Neural crest cell (in vitro differentiated cells): ENCODE measurements at places on chromosomes 4 and X.

- no peak for DNase-seq
These were observed 118.7 kb upstream of the ANXA3 start for GRCh38 chr4:78432896-78433295.

- no peak for DNase-seq
These were observed 49.9 kb downstream of the FAM114A1 start for GRCh38 chr4:38917481-38918025.

DNA sequence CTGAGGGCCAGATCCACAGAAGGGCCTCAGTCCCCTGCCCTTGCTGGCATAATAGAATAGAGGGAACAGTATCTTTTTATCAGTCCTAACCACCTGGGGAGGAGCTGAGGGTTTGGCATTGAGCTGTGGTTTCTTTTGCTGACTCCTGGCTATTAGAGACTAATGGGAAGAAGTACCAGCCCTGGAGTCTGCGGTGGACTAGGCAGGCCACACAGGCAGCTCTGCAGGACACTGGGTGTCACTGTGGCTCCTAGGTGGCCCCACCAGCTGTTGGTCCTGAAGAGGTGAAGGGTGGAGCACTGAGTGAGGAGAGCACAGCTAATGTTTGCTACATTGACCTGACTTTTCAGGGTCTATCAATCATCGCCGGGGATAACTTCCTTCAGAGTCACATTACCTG, 52.8 kb upstream of the GPC4 start:
- DNase-seq = no peak

DNA sequence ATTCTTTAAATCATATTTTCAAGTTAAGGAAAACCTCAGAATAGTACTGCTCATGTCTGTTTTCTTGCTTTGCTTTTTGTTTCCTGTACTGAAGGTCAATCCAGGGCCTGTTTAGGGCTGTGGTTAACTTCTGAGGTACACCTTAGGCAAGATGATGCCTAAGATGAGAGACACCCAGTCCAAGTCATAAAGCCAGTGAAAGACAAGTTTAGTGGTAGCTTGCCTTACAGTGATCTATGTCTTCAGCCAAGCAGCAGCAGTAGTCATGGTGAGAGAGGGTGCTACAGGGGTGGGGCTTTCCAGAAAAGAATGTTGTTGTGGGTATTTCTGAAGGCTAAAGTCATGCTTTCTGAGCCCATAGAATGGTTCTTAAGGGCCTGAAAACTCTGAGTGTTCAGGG, 173.7 kb downstream of the VSIG4 start:
- no peak for DNase-seq

DNA sequence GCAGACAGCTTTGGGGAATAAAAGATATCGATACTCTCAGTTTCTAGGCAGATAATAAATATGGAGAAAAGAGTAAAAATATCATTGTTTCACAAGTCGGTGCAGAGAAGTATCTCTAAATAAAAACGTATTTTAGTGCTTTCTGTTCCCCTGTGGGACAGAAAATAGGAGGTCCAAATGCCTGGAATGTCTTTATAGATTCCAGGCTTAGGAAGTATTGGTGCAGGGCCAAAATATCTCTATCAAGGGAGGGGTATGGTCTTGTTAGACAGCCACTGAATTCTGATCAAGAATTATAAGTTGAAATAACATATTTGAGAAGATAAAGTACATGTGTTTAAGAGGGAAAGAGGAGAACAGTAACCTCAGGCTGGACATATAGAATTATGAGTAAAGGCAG, 596.4 kb downstream of the PCDH18 start:
- DNase-seq = no peak

- DNase-seq = no peak
These were observed 31.1 kb downstream of the FGFRL1 start for GRCh38 chr4:1042352-1043055.

- no peak for DNase-seq
These were observed 8.9 kb downstream of the MSANTD1 start for GRCh38 chr4:3257556-3258482.

- peak; percentile 52 for DNase-seq
These were observed 496 bp downstream of the FBXO8 start for GRCh38 chr4:174282836-174283506.

- no peak for DNase-seq
These were observed 68.8 kb upstream of the ARHGAP24 start for GRCh38 chr4:85406185-85406584.

DNA sequence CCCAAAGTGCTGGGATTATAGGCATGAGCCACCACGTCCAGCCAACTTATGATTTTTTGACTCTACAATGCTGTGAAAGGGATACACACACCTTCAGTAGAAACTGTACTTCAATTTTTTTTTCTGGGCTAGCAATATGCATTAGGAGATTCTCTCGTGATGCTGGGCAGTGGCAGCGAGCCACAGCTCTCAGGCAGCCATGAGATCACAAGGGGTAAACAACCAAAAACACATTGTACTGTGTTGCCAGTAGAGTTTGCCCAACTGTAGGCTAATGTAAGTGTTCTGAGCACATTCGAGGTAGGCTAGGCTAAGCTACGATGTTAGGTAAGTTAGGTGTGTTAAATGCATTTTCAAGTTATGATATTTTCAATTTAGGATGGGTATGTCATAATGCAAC, 25.7 kb downstream of the RAB33A start:
- no peak for DNase-seq

- no peak for DNase-seq
These were observed 276.8 kb downstream of the FBXW7 start for GRCh38 chr4:152258804-152259708.

DNA sequence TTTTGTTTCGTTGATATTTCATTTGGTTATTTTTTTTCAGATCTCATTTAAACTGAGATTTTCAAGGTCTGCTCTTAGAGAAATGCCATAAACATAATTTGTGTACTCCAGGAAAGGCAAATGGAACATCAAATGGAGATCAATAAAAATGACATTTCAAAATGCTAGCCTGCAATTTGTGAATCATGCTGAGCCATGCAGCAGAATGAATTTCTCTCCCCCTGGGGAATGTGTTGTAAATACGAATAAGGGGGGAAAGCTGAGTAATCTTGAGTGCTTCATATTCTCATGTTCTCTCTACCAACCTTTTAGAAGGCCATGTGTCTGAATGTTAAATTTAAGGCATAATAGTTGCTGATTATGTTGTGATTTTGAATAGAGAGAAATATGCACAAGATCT, 7.8 kb downstream of the ZCCHC4 start:
- no peak for DNase-seq

DNA sequence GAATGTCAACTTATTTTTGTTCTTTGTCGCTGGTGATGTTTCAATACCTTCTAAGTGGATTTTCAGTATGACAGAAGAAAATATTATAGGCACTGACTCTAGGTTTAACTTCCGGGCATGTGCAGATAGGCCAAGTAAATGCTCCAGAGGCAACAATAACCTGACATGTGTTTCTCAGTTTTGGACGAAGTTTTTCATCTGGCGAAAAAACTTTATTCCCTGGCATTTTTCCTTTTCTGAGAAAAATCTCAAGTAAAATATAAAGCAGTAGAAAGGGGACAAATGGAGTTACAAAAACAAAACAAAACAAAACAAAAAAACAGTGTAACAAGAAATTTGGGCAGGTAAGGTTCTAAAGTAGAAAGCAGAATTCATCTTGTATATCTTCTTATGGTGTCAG, 173.5 kb downstream of the ANTXR2 start:
- DNase-seq = no peak

- no peak for DNase-seq
These were observed 39.7 kb downstream of the ANAPC10 start for GRCh38 chr4:145058256-145058655.

DNA sequence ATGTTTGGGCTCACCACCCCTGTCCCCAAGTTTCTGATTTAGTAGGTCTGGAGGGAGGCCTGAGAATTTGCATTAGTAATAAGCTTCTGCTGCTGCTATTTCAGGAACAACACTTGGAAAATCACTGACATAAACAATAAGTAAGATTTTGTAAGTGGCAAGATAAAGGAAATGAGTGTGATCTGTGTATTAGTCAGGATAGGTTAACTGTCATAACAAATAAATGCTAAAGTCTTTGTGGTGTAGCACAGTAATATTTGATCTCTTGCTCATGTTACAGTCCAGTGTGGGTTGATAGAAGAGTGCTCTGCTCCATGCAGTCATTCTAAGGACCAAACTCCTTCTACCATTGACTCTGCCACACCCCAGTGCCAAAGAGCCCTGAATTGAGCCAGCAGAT, 67.0 kb downstream of the NHS start:
- DNase-seq = no peak

DNA sequence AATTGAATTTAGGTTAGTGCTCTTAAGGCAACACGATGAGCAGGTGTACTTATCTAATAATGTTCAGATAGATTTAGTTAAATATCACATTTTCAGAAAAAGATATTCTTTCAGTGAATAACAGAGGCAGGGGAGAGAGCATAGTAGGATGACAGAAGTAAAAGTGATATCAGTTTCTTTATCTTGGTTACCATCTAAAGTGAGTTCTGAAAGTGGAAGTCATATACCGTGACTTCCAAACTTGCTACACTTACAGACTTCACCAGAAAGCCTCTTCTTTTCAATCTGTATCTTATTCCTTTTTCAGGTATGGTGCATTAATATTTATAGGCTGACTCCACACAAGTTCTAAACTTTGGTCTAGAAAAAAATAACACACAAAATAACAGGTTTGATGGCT, 124.9 kb downstream of the POU4F2 start:
- DNase-seq = no peak

DNA sequence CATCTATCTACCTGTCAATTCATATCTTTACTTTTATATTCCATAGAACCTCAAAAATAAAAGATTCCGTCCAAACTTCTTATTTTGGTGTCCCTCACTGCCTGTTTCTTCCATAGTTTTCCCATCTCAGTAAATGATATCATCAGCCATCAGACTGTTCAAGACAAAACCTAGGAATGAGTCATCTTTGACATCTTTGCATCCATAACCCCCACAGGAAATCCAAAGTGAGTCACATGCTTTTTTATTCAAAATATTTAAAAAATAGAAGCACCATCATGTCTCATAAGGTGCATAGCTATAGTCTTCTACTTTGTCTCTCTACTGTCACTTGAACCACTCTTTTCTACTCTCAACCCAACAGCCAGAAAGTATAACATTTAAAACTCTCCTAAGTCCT, 29.9 kb upstream of the CXXC4 start:
- no peak for DNase-seq

GRCh38 chr4:159778298-159778697, 675.4 kb downstream of the RAPGEF2 start:
- DNase-seq = no peak

GRCh38 chrX:153635788-153636668, 11.0 kb upstream of the DUSP9 start:
- no peak for DNase-seq

- DNase-seq = no peak
These were observed 216.5 kb upstream of the AADAT start for GRCh38 chr4:170306208-170306607.

GRCh38 chr4:155487210-155487609, 110.4 kb upstream of the MAP9 start:
- no peak for DNase-seq

DNA sequence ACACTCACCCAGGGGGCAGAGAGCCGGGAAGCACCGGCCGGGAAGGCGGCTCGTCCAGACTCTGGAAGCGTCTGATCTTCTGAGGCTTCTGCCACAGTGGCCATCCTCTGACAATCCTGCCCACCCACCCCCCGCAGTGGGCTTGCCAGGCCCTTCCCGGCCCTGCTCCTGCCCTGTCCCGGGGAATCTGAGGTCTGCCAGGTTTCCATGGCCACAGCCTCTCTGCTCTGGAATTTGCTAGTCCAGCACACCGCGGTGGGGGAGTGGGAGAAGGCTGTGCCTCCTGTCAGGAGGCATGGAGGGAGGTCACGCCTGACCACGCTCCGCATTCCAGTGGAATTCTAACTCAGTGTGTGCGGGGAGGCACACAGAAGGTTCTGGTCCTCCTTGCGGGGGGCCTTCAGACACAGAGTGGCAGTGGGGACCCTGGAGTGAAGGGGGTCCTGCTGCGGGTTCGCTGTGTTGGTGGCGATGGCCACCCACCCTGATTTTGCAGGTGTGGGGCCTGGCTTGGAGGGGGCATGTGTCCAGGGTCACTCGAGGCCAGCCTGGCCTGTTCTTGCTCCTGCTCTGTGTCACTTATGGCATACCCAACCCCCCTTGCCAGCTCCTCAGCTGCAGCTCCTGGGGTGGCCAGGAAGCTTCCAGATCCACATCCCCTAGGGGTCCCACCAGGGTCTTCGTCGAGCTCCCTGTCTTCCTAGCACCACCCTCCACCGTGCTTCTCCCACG, 55.6 kb upstream of the ADRA2C start:
- peak; percentile 29 for DNase-seq

DNA sequence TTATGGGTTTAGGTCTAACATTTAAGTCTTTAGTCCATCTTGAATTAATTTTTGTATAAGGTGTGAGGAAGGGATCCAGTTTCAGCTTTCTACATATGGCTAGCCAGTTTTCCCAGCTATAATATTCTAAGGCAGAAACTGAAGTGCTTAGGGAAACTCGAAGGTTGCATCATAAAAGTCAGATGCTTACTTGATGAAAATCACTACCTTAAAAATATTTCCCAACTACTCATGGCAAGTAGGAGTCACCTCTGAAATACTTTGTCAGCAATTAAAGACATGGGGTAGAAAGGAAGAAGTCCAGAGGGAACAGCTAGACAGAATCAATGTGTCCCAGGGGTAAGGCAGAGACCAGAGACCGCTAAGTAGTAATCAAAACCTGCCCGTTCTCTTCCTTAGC, 6.3 kb upstream of the AP1S2 start:
- DNase-seq = no peak

- no peak for DNase-seq
These were observed 52.2 kb downstream of the EFNB1 start for GRCh38 chrX:68880846-68881552.
